ENCODE measurements at places on chromosomes 4 and X. TPM values are rescaled to one million over a fixed set of nuclear protein-coding genes. Genes with fewer than 3 reads are reported as not detected.

GRCh38 chr4:121380776-121381462 is at the start of gene QRFPR:
Gene QRFPR, minus strand, starts transcription at chr4:121381018. Its CDS starts 371 bp downstream, at chr4:121380647.
- no peaks in the 10 kb centered on the region for H3K36me3 ChIP-seq
- peak within 1 kb of the TSS; percentile 87 for H3K4me3 ChIP-seq
- H3K27me3 ChIP-seq: peaks cover 85% of the 10 kb centered on the region
- DNase-seq: no peak
- peak within 1 kb of the TSS; percentile 10 for H3K27ac ChIP-seq

- no peaks in the 10 kb centered on the region for H3K27me3 ChIP-seq
- H3K36me3 ChIP-seq: peaks cover 10% of the 10 kb centered on the region
- no peak overlapping the region for H3K27ac ChIP-seq
- no peak overlapping the region for H3K4me3 ChIP-seq
Observed at GRCh38 chr4:98505992-98506391, 152.4 kb downstream of the TSPAN5 start.

- no peaks in the 10 kb centered on the region for H3K4me1 ChIP-seq
- no peak overlapping the region for H3K27ac ChIP-seq
- H3K36me3 ChIP-seq: no peaks in the 10 kb centered on the region
- DNase-seq: no peak
- no peak overlapping the region for H3K4me3 ChIP-seq
- no peaks in the 10 kb centered on the region for H3K27me3 ChIP-seq
Observed at GRCh38 chr4:43341741-43342140, 449.2 kb downstream of the GRXCR1 start.

Gene XPNPEP2
- 1.2 TPM for total RNA-seq

DNA sequence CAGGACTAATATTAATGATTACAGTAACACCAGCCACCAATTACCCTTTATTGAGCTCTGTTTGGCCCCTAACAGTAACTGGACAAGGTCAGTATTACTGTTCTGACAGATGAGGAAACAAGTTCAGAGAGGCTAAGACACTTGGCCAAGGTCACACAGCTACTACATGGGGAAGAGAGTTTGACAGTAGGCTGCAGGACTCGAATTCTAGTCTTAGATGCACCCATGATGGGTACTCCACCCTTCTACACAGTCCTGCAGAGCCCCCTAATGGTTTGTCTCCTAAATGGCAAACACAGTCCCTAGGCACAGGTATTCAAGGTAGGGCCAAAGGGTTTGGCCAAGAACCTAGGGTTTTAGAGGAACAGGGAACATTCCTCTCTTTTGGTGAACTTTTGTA is 93.9 kb downstream of the NSUN7 start:
- H3K27me3 ChIP-seq: peaks cover under 1% of the 10 kb centered on the region
- no peak overlapping the region for H3K4me3 ChIP-seq
- H3K4me1 ChIP-seq: peaks cover 54% of the 10 kb centered on the region
- H3K36me3 ChIP-seq: no peaks in the 10 kb centered on the region

- H3K27ac ChIP-seq: no peak overlapping the region
- H3K36me3 ChIP-seq: no peaks in the 10 kb centered on the region
- H3K4me3 ChIP-seq: no peak overlapping the region
- H3K4me1 ChIP-seq: no peaks in the 10 kb centered on the region
- DNase-seq: no peak
Observed at GRCh38 chrX:27599928-27600327, 9.8 kb downstream of the DCAF8L2 start.

DNA sequence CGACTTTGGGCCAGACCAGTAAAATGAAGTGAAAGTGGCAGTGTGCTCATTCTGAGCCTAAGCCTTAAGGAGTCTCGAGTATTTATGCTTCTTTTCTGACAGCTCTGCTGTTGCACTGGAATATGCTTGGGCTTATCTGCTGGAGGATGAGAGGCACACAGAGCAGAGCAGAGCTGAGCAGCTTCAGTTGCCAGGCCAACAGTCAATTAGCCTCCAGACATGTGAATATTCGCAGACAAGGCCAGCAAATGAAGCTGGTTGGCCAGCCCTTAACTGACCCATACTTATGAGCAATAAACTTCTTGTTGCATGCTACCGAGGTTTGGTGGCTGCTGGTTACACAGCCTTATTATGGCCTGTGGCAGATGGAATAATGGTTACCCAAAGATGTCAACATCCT is 203.0 kb upstream of the GEMIN8 start:
- no peak for DNase-seq
- H3K27me3 ChIP-seq: no peaks in the 10 kb centered on the region
- no peaks in the 10 kb centered on the region for H3K4me1 ChIP-seq
- no peak overlapping the region for H3K27ac ChIP-seq
- no peaks in the 10 kb centered on the region for H3K36me3 ChIP-seq

DNA sequence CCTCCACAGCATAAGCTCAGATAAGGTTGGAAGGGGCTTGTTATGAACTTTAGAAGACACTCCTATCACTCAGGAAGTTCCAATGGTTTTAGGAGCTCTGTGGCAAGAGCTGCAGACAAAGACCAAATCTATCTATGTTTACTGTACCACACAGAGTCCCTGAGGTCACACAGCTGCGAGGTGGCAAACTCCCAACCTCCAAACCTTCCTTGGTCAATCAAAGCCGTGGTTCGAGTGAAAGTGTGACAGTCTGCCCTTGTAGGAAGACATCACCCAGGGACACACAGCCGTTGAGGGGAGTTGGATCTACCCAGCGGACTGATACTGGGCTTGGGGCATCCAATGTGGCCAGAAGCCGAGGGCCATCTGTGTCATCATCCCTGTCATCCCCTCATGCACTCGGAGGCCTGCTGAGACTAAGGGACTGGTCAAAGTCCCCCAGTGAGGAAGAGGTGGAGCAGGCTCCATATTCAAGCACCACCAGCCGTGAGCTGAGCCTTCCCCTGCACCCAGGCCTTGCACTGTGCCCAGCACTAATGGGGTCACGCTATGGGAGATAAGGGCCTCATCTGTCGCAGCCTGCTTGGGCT is 26.8 kb downstream of the MAN2B2 start:
- DNase-seq: no peak
- no peak overlapping the region for H3K4me3 ChIP-seq

Gene COMMD8
- 12.8 TPM for total RNA-seq
